Stimulated activated CD4-positive, alpha-beta T cell treated with anti-CD3 and anti-CD28 coated beads, Interleukin-4, amount 100 ng/mL, for 4 hours (primary cell): ENCODE measurements at places on chromosomes 6 and 20.

- DNase-seq, result no peak
These were observed 87.8 kb downstream of the PLEKHG1 start for GRCh38 chr6:150687508-150687907.

DNA sequence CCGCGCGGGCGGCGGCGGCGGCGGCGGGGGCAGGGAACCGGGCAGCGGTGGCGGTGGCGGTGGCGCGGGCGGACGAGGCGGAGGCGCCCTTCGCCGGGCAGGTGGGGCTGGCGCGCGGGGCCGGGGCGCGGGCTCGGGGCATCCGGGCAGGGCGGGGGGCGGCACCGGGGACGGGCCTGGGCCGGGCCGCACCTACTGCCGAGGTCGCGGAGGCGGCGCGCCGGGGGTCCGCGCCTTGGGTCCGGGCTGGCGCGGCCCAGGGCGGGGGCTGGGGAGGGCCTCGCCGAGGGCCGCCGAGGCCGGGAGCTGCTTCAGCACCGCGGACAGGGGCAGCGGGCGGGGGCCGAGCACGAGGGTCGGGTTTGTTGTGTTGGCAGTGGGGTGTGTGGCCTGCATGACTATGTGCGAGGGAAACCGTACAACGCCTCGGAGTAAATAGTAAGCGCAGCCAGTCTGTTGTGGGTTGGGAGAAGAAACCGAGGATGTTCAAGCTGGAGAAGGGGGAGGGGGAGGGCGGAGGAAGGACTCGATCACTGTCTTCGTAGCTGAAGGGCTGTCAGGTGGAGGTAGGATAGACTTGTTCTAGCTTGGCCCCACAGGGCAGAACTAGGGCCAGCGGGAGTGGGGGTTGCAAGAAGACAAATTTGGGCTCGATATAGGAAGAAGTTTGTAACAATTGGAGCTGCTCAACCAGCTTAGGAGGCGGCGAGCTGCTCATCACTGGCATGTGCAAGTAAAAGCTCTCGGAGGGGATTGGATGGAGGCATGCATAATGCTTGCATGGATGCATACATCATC lies 593 bp downstream of the MMP24 start:
- DNase-seq, result peak; percentile 50

- no peak for DNase-seq
These were observed 261.4 kb upstream of the CDH4 start for GRCh38 chr20:60990643-60991042.

DNA sequence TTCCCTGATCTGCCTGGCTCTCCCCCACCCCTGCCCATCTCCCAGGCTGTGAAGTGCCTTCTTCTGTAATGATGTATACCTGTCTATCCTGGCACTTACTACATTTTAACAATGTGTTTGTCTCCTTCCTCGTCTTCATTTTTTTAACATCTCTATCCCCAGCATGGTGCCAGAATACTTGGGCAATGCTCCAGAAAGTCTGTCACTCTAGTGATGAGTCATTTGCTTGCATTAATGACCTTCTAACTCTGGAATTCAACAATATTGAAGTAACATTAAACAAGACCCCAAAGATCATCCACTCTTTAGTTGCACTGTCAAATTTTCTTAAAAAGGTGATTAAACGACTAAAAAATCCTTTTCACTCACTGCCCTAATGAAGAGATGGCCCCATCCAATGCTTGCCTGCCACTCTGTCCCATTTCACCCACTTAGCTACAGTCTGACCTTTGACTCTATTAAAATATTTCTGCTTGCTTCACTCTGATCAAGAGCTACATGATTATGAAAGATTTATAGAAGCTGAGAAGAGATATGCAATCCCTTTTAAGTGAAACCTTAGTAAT lies 7.7 kb upstream of the KLHL31 start:
- no peak for DNase-seq

GRCh38 chr20:14637441-14637840 lies 300.0 kb upstream of the FLRT3 start:
- DNase-seq, result no peak

DNA sequence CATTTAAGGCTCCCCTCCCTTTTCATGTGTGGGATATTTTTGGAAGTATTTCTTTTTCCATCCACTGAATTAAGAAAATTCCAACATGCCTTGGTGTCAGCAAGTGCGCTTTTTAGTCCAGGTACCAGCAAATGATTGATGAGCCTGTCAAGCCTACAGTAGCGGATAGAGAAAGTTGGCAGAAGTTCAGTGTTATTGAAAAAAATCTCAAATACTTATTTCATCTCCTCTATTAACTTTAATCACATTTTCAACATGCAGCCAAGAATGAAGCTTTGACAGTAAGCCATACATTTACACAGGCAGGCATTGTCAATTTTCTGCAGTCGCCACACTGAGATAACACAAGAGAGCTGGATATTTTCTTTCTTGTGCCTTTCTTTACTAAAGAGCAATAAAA lies 50.4 kb downstream of the BLOC1S5 start:
- no peak for DNase-seq

DNA sequence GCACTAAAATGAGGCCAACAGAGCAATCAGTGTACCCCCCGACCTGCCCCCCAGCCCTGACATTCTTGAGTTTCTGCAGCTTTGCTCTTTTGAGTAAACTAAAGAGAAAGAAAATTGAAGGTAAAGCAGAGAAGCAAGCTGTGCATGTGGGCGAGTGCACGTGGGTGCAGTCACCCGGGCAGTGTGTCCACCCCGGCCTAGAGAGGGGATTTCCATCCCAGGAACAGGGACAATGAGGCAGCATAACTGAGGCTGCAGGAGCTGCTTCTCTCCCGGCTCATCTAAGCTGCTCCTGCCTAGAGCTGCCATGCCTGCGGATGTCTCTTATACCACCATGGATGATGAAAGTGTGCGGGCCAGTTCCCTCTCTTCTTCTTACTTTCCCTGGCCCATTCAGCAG lies 16.8 kb downstream of the CASS4 start:
- no peak for DNase-seq

DNA sequence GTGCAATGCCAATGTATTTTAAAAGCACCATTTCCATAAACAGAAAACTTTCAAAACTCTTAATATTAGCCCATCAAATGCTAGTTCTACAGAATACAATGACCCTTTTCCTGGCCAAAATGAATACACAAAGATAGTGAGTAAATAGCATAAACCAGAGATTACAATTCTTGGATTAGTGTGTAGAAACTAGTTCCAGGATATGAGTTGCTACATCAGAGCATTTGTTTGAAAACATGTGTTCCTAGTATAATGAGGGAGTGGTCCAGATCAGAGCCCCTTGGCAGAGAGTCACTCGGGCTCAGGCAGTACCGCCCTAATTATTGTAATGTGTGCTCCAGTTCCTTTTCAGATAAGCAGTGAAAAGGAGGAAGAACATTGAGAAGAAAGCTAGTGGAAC lies 63.7 kb upstream of the COL21A1 start:
- DNase-seq, result no peak

DNA sequence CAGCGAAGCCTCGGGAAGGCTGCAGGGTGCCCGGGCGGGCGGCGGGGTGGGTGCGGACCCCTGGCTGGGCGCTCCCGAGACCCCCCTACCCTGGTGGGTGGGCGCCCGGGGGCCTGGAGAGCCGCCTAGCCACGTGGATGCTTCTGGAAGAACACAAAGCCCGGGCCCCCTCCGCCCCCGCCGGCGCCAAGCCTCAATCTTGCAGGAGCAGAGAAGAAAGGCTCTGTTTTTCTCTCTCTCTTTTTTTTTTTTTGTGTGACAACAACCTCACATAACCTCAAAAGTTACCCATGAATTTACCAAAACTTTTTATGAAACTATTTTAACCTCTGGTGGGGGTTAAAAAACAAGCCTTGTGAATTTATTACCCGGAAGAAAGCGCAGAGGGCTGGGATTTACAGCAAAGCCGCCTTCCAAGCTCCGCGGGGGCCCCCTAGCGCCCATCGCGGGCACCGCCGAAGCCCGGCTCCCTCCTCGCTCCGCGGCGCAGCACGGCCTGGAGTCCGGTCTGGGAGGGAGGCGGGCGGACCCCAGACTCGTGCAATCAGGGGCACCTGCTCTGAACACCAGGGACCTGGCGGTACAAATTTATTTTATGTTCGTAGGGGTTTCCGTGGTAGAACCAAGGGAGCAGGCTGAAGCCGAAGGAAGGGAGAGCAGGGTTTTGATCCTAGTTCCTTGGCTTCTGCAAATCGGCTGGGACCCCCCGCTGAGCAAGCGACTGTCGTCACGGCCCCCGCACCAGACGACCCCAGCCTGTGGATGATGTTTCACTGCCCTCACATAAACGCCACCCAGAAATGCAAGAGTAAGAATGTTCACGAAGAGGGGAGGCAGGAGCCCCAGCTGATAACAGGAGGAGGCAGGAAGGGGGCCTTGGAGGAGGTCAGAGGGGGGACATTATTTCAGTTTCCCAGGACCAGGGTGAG lies 58.9 kb downstream of the ZNF831 start:
- peak; percentile 89 for DNase-seq

DNA sequence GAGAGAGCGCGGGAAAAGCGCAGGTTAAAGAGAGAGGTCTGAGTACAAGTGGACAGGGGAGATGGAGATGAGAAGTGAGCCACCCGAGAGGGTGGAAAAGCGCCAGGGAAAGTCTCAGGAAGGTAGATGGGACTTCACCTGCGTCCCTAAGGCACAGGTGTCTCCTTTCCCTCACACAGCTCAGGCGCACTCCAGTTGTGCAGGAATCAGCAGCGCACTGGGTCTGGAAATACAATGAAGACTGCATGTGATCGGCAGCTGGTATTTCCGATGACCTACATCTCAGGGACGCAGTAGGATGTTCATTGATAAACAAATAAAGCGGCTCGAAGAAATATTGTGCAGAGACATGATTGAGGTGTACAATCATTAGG lies 432 bp upstream of the KHDRBS2 start:
- DNase-seq, result no peak

GRCh38 chr6:111740506-111740905 lies 132.7 kb downstream of the FYN start:
- DNase-seq, result no peak

GRCh38 chr6:56005426-56005825 lies 130.0 kb upstream of the BMP5 start:
- no peak for DNase-seq

GRCh38 chr6:43395776-43396175 lies 26.3 kb upstream of the ZNF318 start:
- no peak for DNase-seq

GRCh38 chr6:32703347-32703746 lies 36.9 kb upstream of the HLA-DQB1 start:
- DNase-seq, result no peak

DNA sequence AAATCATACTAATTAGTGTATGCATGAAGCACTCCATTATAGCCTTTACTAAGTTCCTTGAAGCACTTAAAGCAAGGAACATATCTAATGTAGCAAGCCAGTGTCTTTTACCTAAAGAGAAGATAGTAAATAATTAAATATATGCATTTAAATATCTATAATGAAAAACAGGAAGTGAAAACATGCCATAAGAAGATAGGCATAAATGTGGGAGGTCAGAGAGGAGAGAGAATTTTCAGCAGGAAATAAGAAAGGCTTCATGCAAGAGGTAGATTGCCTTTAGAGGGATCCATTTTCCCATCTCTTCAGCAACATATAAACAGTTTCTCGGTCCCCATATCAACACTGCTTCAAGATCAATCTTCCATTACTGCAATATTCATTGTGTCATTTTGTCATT lies 599.8 kb downstream of the FRK start:
- DNase-seq, result no peak
